Hematopoietic multipotent progenitor cell treated with erythropoietin and hydrocortisone succinate and interleukin-3 and kit ligand, for 4 days (in vitro differentiated cells): ENCODE measurements at places on chromosomes 4 and X.
A peak's percentile ranks its signal among the peaks of the same experiment; 100 is the strongest.

GRCh38 chrX:8366481-8366880 is 98.1 kb upstream of the VCX3B start:
- no peak for DNase-seq

DNA sequence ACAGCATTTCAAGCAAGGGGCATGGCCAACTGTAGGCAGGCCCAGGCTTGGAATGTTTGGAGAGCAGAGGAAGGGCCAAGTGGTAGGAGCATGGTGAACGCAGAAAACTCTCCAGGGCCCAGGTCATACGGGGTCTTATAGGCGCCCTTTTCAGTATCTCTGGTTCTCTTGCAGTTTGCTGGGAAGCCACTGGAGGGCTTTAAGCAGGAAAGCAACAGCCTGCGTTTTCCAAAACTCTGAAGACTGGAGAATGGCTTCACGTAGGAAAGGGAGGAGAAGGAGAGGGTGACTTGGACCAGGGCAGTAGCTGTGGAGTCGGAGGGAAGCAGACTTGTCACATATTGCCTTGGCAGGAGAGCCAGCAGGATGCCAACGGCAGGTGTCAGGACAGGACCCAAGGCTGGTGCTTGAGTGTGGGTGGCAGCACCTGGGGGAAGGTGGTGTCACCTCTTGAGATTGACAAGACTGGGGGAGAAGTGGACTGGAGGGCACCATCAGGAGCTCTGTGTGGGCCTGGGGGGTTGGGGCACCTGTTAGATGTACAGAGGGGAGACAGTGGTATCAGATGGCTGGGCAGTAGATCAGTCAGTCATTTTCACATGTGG is 21.9 kb downstream of the TKTL1 start:
- DNase-seq: peak; percentile 44

DNA sequence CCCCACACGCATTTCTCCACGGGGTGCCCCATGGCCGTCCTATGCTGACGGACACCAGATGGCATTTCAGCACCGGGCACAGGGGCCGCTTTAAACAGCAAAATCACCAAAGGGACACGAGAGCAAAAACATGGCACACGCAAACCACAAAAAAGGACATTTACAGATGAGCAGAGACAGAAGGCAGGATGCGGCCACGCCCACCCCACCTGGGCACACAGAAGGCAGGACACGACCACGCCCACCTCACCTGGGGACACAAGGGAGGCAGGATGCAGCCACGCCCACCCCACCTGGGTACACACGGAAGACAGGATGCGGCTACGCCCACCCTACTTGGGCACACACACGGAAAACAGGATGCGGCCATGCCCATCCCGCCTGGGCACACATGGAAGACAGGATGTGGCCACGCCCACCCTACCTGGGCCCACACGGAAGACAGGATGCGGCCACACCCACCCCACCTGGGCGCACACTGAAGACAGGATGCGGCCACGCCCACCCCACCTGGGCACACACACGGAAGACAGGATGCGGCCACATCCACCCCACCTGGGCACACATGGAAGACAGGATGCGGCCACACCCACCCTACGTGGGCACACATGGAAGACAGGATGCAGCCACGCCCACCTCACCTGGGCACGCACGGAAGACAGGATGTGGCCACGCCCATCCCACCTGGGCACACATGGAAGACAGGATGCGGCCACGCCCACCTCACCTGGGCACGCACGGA is 69.1 kb downstream of the FAM53A start:
- no peak for DNase-seq

GRCh38 chr4:177033135-177033534 is 240.4 kb upstream of the VEGFC start:
- no peak for DNase-seq

- no peak for DNase-seq
Observed at GRCh38 chr4:144376866-144377265, 236.3 kb upstream of the GYPA start.

DNA sequence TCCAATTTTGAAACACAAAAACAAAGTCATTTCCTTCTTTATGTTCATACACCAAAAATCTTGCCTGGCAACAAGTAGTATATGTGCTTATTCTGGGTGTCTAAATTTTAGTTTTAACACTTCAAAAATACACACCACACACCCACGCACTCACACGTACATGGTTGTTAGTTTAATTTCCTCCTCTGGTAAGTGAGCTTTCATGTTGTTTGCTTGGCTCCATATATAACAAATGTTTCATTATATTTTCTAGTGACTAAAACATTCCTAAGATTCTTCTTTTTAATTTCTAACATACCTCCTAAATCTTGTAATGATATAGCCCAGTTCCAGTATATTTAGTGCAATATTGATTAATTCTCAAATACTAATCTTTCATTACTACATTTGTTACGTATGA is 80.9 kb downstream of the PRDM5 start:
- DNase-seq: no peak

- no peak for DNase-seq
Observed at GRCh38 chrX:120718969-120719368, 89.1 kb upstream of the C1GALT1C1 start.

DNA sequence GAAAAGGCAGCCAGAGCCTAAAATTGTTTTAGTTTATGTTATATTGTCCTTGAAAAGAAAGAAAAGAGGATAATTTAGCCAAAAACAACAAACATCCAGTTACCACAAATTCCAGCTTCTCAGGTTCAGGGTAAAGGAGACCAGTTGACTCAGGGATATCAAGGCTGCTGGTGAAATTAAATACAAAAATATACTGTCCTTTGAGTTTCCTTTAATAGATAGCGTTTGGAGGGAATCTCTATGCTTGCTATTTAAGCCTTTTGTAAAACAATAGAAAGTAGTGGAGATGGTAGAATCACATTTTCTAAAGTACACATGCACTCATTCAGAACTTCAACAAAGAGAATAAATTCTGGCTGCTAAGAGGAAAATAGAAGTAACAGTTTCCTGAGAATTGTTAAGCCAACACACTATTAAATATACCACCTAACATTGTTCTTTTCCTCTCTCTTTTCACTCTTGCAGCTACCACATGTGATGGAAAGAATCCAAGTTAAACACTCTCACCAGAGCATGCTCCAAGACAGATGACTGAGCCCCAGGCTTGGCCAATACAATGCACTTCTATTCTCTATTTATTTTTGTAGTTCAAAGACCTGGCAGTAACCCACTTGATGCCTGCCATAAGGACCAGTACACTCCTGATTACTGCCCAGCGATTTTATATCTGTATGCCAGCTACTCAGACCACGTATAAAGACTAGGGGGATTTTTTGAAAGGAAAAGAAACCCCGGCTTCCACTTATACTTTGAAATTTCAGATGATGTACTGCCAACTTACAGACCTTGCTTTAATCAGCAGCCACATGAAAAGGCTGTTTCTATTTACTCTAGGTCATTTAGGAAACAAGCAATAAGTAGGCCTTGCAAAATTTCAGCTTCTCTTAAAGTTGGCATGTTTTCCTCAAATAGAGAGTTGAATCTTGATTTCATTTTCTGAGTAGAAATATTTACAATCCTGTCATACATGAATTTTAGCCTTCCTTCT is 756.9 kb downstream of the FAT4 start:
- DNase-seq: no peak

DNA sequence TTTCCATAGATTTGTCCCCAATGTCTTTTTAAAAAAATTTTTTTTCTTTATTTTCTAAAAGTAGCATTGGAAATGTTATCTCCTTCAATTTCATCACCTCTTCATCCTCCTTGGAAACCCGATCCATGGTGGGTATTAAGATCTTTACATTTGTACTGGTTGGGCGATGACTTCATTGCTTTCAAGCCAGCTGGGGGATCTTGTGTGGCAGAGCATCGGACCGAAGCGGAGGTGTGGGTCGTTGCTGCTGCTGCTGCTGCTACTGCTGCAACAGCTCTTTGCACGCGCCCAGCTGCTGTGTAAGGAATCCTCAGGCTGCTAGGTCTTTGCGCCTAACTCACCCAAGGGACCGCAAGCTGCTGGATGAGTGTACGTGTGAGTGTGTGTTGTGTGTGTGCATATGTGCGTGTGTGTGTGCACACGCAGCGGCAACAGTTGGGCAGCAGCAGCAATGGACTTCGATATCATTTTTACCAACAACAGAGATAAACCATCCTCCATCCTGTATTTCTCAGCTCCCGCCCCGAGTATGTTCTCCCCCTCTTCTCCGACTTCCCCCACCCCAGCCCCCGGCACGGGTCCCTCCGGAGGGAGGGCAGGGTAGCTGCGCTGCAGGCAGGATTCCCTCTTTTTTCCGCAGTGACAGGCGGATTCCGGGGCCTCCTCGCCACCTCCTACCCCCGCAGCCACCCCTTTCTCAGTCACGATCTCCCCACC is 768 bp upstream of the CDKL5 start:
- peak; percentile 40 for DNase-seq

GRCh38 chrX:132908891-132909290 is 49.5 kb downstream of the HS6ST2 start:
- DNase-seq: no peak

GRCh38 chr4:189053621-189054020 is 887.1 kb upstream of the FRG1 start:
- no peak for DNase-seq

- DNase-seq: no peak
Observed at GRCh38 chrX:38060331-38060878, 54.1 kb downstream of the SYTL5 start.

DNA sequence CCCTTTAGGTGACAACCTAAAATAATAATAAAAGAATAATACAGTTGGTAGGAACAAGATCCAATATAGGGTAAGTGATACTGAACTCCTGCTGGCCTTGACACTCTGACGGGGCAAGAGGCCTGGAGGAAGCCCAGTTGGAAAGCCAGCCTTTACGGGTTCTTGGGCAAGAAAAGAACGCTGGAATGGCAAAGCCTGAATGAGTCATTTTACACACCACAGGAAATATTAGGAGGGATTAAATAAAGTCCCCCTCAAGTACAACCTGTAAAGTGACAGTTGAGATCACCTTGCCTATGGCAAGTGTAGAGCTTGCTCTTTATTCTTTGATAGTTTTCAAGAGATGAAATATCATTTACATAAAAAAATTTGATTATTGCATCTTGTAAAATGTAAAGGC is 244.5 kb upstream of the TLL1 start:
- no peak for DNase-seq

DNA sequence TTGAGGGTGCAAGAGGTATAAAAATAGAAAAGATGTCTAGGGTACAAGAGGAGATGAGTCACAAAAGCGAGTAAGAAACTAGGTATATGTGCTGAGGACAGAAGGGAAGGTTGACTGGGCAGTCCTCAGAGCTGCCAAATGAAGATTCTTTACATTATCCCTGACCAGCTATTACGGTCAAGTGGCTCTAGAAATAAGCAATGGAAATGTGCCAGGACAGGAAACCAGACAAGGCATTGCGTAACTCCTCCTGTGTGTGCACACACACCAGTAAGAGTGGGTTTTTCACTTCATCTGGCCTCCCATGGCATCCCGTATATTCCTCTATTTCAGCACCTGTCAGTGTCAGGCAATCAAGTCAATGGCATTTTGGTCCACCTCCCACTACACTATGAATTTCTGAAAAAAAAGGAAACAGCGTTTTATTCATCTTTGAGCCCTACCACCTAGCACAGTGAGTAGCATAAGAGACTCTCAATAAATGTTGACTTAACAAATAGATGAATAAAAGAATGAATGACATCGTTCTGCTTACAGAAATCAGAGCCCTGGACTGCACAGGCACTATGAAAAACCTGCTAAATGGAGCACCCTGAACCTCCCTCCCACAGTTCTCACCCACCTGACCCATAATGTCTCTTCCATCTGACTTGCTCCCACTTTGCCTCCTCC is 62.6 kb upstream of the KLF3 start:
- DNase-seq: peak; percentile 44

DNA sequence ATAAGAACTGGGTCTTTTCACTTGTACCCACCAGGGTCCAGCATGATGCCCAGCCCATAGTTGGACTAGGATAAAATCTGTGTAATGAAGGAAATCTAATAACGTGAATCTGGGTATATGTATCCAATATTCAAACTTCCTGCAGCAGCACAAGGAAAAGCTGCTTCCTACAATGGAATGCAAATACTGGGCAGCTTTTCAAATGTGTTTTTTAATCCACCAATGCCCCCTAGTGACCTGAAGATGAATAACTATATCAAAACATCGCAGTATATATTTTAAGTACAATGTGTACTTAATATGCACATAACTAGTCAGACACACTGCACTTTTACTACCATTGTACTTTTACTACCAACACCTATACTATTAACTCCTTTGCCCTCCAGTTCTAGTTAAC is 5.3 kb downstream of the APOO start:
- DNase-seq: peak; percentile 68

DNA sequence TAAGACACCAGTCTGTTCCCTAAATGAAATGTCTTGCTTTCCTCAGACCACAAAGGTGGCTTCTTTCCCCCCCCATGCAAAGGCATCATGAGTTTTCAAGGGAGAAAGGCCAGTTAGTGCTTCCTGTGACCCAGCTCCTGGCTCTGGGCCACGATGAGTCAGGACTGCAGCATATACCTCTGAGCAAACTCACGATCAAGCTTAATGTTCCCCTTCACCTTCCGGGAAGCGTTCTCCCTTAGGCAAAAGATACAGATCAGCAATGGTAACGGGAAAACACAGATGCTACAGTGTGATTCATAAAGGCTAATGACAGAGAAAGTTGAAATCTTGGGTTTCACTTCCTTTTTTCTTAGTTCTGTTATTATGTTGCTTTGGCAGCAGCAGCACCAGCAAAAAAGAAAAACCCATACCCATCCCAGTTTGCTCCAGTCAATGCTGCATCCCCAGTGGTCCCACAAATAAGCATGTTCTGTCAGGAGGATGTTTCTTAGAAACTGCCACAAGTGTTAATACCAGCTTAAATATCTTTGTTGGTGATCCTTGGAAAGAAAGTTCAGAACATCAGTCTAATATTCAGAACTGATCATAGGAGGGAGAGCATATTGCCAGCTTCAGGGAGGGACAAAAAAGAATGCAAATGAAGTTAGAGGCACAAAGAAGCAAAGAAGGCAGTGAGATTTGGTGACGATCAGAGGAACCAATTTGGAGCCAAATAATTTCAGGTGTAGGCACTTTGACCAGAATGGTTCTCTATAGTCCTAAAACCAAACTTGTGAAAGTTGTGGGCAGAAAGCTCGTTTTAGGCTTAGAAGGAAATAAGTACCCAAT is 41.2 kb downstream of the LONRF3 start:
- peak; percentile 29 for DNase-seq

DNA sequence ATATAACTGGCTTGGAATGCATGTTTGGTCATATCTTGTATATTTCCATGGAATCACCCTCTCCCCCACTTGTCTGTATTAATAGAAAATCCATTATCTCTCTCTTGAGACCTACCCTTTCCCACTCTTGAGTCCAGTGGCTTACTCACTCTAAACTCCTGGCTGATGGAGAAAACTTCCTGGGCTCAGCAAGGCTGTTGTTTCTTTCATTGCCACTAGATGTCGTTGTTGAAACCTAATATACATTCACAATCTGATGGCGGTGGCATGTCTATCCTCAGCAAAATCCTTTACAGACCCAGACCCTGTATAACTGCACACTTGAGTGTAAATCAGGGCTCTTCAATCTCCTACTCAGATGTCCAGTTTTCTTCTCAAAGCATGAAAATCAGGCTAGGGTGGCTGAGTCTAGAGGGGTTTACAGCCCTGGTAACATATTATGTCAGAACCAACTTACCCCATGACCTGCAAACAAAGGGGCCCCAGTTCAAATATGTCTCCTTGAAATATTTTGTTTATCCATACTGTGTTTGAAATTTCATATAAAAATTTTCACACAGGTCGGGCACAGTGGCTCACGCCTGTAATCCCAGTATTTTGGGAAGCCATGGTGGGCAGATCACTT is 70.0 kb upstream of the FAM241A start:
- peak; percentile 76 for DNase-seq

GRCh38 chrX:153799326-153799725 is 4.9 kb downstream of the SSR4 start:
- DNase-seq: no peak

- DNase-seq: no peak
Observed at GRCh38 chrX:50386520-50386919, 84.1 kb downstream of the DGKK start.
